ENCODE measurements at places on chromosomes 3 and 15. TPM values are rescaled to one million over a fixed set of nuclear protein-coding genes. Genes with fewer than 3 reads are reported as not detected.

GRCh38 chr15:100140527-100141308, 201.1 kb downstream of the ADAMTS17 start:
- no peaks in the 10 kb centered on the region for H3K4me1 ChIP-seq
- no peak overlapping the region for H3K4me3 ChIP-seq
- H3K27me3 ChIP-seq, result no peaks in the 10 kb centered on the region
- H3K36me3 ChIP-seq, result no peaks in the 10 kb centered on the region
- no peak for DNase-seq
- H3K27ac ChIP-seq, result 0 out of 2 replicates have a peak overlapping the region, but pooled peaks have one; percentile 38

GRCh38 chr3:7487763-7488162, 626.8 kb downstream of the GRM7 start:
- H3K27me3 ChIP-seq, result no peaks in the 10 kb centered on the region
- H3K4me1 ChIP-seq, result no peaks in the 10 kb centered on the region
- H3K36me3 ChIP-seq, result peaks cover 3% of the 10 kb centered on the region
- H3K27ac ChIP-seq, result no peak overlapping the region
- H3K4me3 ChIP-seq, result no peak overlapping the region
- DNase-seq, result no peak

- no peaks in the 10 kb centered on the region for H3K36me3 ChIP-seq
- DNase-seq, result no peak
Measured at GRCh38 chr3:36520241-36521006, 140.1 kb downstream of the STAC start.

DNA sequence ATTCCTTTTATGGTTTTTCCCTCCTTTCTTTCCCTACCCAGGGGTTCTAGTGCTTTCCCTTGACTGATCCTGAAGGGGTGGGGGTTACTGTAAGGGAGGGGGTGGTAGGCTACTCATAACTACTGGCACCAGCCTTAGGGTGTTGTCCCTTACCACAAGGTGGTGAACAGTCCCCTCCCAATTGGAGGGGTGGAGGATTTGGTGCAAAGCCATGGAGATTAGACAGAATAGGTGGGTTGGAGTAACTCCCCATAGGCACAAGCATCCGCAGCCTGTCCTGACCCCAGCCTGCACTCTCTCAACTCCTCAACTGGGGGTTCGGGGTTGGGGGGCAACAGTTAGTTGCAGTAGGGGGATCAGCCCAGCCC, 2.6 kb upstream of the HYAL2 start:
- peaks cover 35% of the 10 kb centered on the region for H3K4me1 ChIP-seq
- H3K4me3 ChIP-seq, result no peak overlapping the region
- no peaks in the 10 kb centered on the region for H3K27me3 ChIP-seq
- DNase-seq, result no peak
- no peak overlapping the region for H3K27ac ChIP-seq

- H3K27ac ChIP-seq, result no peak overlapping the region
- no peak for DNase-seq
- H3K27me3 ChIP-seq, result no peaks in the 10 kb centered on the region
- H3K4me1 ChIP-seq, result no peaks in the 10 kb centered on the region
Measured at GRCh38 chr3:175066617-175067415, 207.7 kb downstream of the NAALADL2 start.

- H3K36me3 ChIP-seq, result peaks cover 17% of the 10 kb centered on the region
- H3K4me3 ChIP-seq, result no peak overlapping the region
- H3K4me1 ChIP-seq, result peaks cover 59% of the 10 kb centered on the region
- no peak for DNase-seq
- H3K27me3 ChIP-seq, result no peaks in the 10 kb centered on the region
- H3K27ac ChIP-seq, result peak overlapping the region; percentile 87
Measured at GRCh38 chr15:90414408-90415028, 26.5 kb downstream of the IQGAP1 start.

DNA sequence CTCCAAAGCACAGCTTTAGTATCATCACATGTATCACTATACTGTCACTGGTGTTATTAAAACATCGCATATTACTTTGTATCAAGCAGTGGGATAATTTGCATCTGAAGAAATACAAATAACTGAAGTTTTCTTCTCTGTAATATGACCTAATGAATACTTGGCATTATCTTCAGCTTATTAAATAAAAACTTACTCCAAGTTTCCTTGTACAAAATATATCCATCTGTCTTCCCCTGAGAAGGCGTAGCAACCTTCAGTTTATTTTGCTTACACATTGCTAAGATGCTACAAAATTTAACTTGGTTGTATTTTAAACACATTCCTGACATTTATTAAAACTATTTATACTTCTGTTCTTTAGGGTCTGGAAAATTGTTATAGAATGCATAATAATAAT, 13.7 kb downstream of the FGF7 start:
- peaks cover 5% of the 10 kb centered on the region for H3K4me1 ChIP-seq
- no peaks in the 10 kb centered on the region for H3K36me3 ChIP-seq
- H3K27me3 ChIP-seq, result no peaks in the 10 kb centered on the region
- no peak for DNase-seq

DNA sequence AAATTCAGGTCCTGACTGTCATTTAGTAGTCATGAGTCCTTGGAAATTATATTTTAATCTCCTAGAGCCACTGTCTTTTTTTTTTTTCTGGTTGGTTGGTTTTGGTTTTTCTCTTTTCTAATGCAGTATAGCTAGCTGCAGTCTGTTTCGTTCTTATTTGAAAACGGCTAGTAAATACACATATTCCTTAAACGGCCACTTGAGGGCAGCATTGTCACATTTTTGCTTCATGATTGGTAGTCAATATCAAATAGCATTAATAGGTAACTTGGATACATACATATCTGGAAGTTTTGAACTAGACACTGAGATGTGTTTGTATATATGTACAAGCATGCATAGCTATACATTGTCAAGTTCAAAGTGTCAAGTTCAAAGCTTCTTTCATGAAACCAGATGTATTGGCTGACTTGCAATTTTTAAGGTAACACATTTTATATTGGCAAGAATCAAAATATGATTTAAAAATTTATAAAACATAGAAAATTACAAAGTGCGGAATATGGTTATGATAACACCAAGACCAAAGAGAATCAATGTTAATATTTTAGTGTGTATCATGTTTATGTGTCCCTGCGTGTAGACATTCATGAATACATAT, 22.5 kb downstream of the GABRA5 start:
- peaks cover 8% of the 10 kb centered on the region for H3K4me1 ChIP-seq
- no peak overlapping the region for H3K27ac ChIP-seq
- peak; percentile 74 for DNase-seq
- no peaks in the 10 kb centered on the region for H3K27me3 ChIP-seq

WDR93 gene
- total RNA-seq, result not detected

TTC23 gene
- 19.8 TPM for total RNA-seq

ACKR2 gene
- 0.41 TPM for total RNA-seq

GOLGA8O gene
- not detected for total RNA-seq

GOLGA6B gene
- 1.9 TPM for total RNA-seq

RASA2 gene
- total RNA-seq, result 16.8 TPM

CLDN1 gene
- 5.9 TPM for total RNA-seq

TM6SF1 gene
- 0.79 TPM for total RNA-seq
